ENCODE measurements at places on chromosomes 6 and 20. TPM values are rescaled to one million over a fixed set of nuclear protein-coding genes. Genes with fewer than 3 reads are reported as not detected.

HCRTR2 gene
- 0.35 TPM for polyA plus RNA-seq

UNC5CL gene
- 8.4 TPM for polyA plus RNA-seq

ZC3H12D gene
- polyA plus RNA-seq: 0.70 TPM

CD93 gene
- polyA plus RNA-seq: 37.9 TPM

DDR1 gene
- 167 TPM for polyA plus RNA-seq

METTL24 gene
- 14.7 TPM for polyA plus RNA-seq

NRSN1 gene
- polyA plus RNA-seq: 1.1 TPM

SLC52A3 gene
- 4.0 TPM for polyA plus RNA-seq

CRIP3 gene
- 7.3 TPM for polyA plus RNA-seq

BNIP5 gene
- polyA plus RNA-seq: 0.17 TPM

DNA sequence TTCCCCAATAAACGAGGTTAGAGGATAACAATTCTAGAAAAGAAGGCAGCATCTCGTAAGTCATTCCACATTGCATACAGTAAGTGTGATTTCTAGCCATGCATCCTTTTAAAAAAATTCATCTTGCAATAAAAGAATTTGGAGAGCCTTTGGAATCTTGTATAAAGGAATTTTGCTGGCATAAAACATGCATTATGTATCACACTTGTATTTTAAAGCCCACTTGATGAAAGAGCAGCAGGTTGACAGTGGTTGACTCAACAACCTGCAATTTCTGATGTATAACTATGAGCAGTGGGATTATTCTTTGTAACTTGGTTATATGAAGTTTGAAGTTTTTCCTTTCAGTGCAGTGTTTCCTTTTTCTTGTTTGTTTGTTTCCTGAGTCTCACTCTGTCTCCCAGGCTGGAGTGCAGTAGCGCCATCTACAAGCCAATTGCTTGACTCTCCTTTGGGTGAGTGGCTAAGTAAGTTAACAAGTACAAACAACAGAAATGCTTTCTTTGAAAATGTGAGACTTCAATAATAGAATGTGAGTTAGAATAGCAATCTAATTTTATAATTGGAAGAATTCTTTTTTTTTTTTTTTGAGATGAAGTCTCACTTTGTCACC, 39.9 kb downstream of the JARID2 start:
- no peak for DNase-seq

GRCh38 chr20:41352666-41353065, 12.0 kb downstream of the LPIN3 start:
- no peak for DNase-seq

GRCh38 chr6:40347571-40348011, 239.6 kb downstream of the LRFN2 start:
- DNase-seq: no peak

- no peak for DNase-seq
These were observed 2.9 kb upstream of the TFB1M start for GRCh38 chr6:155317186-155317585.

- DNase-seq: no peak
These were observed 11.4 kb downstream of the SYNJ2 start for GRCh38 chr6:157993076-157993475.

DNA sequence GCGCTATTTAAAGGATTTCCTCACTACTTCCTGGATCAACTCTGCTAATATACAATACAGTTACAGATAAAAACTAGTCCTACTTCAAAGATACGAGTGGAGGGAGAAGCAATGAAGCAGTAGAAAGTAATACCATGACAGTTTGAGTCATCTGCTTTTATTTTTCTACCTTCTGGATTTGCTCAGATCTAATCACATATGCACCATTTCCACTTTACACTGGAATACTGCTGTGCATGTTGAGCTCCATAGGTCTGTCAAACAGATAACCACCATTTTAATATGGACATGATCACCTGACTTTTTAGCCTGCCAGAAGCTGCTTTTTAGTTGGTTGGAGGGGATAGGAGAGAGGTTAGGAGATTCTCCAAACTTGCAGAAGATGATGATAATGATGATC, 92.5 kb downstream of the MMUT start:
- no peak for DNase-seq

DNA sequence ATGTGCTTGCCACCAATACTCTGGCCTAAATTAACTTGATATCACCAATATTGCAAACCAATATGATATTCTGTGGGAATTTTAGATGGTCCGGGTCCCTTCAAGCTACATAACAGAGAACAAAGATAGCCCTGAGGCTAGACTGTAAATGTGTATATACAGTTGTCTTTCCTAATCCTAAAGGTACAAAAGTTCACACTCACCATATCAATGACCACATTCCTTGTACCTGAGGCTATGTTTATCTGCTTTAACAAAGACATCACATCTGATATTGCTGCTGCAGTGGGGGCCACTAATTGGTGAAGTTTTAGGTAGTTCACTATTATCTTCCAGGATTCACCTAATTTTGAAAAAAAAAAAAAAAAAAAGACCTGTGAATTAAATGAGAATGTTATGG, 38.6 kb upstream of the VGLL2 start:
- no peak for DNase-seq

DNA sequence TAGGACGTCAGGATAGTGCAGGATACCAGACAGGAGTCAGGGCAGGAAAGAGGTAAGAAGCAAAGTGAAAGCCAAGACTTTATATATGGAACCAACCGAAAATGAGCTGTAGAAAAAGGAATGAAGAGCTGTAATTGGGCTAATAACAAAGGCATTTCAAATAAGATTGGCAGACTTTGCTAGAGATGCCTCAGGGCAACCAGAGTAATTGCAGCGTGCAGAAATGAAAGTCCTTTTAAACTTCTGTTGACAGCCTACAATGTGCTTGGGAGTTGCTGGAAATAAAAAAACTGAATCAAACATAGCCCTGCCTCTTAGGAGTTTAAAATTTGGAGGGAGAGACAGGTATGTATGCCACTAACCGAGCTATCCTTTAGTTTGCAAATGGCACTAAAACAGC, 56.4 kb upstream of the NKX2-4 start:
- no peak for DNase-seq

DNA sequence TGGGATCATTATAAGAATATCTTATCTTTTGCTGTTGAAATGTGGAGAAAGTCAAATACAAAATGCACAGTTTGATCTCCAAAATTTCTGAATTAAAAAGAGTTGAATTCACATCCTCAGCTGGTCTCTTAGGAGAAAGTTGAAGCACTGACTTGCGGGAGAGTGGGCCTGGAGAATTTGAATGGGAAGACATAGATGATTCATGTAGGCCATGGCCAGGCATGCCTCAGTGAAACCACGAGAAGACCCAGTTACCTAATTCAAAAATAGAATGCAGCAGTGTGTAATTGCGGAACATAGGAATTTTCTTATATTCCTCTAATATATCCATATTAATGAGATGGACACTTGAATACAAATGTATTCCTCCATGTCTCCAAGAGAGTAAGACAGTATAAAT, 53.0 kb upstream of the DTNBP1 start:
- no peak for DNase-seq

- no peak for DNase-seq
These were observed 44.0 kb upstream of the CTNNBL1 start for GRCh38 chr20:37649676-37650370.

DNA sequence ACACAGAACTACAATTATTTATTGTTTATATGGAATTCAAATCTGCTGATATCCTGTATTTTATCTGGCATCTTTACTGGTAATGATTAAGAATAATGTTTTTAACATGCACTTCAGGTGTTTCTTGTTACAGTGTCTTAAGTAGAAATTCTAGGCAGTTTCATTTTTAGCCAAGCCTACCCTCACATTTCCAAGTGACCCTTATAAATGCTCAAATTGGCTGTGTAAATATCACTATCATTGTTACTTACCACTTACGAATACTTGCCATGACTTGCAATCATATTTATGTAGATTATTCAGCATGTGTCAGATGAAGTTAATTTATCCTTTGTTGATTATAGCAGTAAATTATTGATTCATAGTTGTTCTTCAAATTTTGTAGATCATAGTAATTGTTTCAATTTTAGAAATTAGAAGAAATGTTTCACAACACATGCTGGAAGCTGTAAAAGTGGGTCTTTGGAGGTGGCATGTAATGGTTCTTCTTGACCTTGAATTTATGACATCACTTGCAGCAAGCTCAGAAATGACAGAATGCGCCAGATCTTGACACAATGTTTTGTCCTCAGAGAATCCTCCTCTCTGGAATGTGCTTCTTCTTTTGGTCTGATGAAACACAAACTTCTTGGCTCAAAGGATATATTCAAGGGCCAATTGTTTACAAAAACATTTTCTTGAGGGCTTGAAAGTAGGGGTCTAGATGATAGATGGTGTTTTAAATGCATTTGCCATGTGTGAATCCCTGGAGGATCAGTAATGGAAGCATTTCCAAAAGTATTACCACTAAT, 471.8 kb downstream of the COL12A1 start:
- no peak for DNase-seq

- no peak for DNase-seq
These were observed 304.2 kb upstream of the PRDM1 start for GRCh38 chr6:105781915-105782314.

GRCh38 chr6:12656906-12657305, 59.7 kb upstream of the PHACTR1 start:
- no peak for DNase-seq

DNA sequence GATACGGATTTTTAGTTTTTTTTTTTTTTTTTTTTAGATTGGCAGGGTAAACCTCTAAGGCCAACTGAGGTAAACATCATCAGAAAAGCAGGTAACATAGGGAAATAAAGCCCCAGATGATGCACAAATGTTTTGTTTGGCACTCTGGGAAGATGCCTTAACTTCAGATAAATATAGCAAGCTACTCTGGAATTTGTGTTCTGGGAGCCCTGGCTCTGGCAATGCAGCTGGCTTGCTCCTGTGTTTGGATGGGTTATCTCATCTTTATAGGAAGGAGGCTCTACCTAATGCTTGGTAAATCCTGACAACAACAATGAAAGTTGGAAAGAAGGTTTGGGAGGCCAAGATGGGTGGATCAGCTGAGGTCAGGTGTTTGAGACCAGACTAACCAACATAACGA, 77.4 kb downstream of the GFOD1 start:
- DNase-seq: no peak

- no peak for DNase-seq
These were observed 42.3 kb downstream of the GPR63 start for GRCh38 chr6:96794980-96795379.

DNA sequence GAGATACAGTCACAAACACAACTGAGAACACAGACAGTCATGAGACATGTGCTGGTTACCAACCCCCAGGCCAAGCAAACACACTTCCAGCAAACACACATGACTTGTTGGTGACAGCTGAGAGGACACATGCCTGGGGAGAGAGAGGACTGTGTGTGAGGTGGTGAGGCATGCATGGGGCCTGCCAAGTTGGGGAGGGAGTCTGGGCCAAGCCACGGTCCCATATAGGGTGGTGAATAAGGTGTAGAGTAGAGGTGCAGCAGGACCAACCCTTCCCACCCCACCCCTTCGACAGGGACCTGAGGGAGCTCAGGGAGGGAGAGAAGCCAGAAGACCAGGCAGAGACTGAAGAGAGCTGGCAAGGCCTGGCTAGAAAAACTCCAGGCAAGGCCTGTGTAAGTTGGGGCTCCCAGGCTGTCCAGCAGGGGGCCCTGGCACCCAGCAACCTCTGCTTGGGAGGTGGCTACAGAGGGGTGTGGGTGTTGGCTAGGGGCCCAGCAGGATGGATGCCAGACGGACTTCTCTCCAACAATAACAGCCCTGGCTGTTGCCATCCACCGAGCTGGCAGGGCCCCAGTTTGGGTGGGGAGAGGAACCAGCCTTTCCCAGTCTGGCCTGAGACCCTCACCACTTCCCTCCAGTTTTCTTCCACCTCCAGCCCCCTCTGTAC, 2.0 kb upstream of the SLC29A1 start:
- DNase-seq: no peak

DNA sequence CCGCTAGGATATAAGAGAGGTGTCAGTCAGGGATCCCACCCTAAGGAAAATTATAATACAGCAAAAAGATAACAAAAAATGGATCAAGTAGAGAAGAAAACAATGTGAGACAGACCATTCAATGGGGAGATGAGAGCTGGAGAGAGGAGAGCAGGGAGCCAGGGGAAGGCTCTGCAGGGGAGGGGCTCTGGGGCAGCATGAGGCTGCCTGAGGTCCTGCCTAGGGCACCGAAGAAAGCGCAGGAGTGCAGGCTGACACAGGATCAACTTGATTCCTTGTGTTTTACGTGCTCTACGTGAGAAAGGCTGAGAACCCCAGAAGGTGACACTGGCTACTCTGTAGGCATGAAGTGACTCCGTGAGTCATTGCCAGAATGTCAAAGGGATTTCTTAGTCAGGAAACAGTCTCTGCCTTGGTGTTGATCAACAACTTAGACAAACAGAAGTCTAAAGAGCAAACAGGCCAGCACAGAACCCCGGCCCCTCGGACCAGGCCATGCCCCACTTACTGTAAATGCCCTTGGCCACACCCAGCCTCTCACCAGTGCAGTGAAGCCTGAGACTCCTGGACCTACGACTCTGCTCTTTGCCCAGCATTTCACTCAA, 290.1 kb upstream of the PRDM1 start:
- DNase-seq: no peak

GRCh38 chr6:167469672-167470071, 144.8 kb downstream of the TTLL2 start:
- DNase-seq: no peak

DNA sequence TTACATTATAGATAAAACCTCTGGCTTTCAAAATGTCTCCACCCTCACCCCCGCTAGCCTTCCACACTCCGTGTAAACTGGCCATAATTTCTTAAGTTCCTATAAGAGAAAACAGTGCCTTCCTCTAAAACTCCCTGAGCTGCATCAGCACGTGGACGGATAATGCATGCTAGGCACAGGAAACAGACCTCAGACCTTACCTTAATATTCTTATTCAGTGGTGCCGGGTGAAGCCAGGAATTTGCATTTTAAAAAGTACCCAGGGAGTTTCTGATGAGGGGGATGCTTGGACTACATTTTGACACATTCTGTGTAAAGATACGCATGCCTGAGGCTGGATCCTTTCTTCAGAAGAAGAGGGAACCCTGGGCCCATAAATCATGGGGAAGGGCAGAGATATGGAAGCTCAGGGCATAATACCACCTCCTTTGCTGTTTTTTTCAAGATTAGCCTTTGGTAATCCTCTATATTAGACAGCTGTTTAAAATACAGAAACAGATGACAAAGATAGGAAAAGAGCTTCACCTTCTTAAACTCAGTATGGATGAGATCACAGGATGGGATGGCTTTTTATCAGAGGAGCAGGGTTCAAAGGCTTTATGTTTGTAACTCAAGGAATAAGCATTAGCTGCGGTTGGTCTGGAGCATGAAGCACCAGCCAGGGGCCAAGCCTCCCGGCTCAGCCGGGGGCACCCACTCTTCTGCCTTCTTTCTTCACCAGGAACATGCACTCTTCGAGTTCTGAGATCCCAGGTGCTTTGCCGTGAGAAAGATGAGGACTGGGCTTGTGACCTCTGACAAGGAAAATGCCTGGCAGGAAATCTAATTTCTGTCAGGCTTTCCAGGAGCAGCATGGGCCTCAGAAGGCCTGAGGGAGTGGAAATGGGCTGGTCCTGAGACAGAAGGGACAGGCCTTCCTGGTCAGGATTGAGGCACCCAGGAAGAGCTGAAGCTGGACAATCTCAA, 218.1 kb upstream of the SOX4 start:
- DNase-seq: no peak

- DNase-seq: no peak
These were observed 4.9 kb upstream of the UBE2J1 start for GRCh38 chr6:89357390-89357789.

Data from left kidney (tissue), 8 donors.